ENCODE measurements at places on chromosomes 11 and 22. TPM values are rescaled to one million over a fixed set of nuclear protein-coding genes. Genes with fewer than 3 reads are reported as not detected.

GRCh38 chr11:128619540-128620308 is 32.4 kb upstream of the ETS1 start:
- no peak for DNase-seq

- DNase-seq: no peak
These were observed 1.2 kb downstream of the SVIP start for GRCh38 chr11:22828373-22828772.

DNA sequence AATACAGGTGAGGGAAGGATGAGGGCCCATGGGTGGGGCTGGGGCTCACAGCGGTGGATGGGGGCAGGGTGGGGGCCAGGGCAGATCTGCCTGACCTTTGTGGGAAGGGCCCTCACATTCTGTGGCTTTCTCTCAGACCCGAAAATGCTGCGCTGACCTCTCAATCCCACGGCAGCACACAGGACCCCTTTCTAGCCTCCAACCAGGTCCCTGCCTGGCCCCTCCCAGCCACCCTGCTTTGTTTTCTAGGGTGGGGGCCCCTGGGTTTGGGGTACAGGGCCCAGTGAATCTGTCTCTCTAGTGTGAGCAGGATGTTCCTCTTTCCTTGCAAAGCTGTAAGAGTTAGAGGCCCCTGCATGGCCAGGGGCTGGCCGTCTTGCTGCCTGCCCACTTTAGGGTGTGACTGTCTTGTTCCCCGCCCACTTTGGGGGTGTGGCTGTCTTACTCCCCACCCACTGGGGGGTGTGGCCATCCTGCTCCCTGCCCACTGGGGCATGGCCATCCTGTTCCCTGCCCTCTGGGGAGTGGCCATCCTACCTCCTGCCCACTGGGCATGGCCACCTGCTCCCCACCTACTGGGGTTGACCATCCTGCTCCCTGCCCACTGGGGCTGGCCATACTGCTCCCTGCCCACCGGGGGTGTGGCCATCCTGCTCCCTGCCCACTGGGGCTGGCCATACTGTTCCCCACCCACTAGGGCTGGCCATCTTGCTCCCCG is 11.5 kb downstream of the PARVG start:
- DNase-seq: no peak

GRCh38 chr11:74777038-74777437 is 28.4 kb downstream of the RNF169 start:
- DNase-seq: no peak

DNA sequence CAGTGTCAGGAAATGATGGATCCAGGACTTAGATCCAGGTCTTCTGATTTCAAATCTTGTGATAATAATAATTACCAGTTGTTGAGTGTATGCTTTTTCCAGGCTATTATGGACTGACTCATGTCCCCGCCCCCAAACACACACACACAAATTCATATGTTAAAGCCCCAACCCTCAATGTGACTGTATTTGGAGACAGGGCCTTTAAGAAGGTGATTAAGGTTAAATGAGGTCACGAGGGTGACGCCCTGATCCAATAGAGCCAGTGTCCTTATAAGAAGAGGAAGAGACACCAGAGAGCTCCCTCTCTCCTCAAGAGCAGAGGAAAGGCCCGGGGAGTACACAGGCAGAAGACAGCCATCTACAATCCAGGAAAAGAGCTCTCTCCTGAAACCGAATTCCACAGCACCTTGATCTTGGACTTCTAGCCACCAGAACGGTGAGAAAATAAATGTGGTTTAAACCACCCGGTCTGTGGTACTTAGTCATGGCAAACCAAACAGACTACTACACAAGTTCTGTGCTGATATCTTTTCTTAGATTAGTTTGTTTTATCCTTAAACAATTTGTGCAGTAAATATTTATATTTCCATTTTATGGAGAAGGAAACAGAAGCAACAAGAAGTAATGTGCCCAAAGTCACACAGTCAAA is 8.2 kb downstream of the TMPRSS5 start:
- DNase-seq: no peak

DNA sequence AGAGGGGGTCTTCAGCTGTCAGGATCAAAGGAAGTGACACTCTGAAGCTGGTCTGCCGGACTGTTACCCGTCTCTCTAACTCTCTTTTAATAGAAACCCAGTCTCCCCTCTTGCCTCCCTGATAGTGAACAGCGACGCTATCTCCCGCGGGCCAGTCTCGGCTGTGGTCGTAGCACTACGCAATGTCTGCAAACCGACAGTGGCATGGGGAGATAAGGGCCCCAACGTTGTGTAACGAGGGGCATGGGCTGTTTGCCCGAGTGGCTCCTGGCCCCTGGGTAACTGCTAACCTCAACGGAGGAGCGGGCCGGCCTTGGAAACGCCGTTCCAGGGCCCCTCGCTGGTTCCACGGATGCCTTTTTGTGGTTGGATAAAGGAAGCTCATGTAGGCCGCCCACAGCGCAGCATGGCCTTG is 23.3 kb downstream of the ZBTB16 start:
- no peak for DNase-seq

- DNase-seq: no peak
These were observed 9.6 kb downstream of the CDPF1 start for GRCh38 chr22:46240506-46240905.

DNA sequence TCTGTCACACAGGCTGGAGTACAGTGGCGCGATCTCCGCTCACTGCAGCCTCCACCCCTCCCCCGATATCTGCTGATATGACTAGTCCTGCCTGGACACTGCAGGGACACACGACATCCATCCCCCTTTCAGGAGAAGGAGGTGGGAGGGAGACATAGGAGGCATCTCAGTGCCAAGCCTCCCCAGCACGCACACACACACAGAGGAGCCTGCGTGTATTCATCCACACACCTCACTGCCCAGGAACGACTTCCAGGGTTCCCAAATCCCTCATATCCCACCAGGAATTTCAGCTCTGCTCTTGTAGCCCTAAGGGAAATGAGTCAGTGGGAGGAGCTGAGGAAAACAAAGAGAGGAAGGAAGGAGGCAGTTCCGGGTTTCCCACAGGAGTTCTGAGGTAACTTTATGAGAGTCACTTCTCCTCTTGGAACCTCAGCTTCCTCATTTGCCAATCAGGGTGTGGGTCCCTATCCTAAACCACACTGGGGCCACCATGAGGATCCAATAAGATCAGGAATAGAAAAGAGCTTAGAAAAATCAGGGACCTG is 37.2 kb upstream of the ACER3 start:
- peak; percentile 31 for DNase-seq

GRCh38 chr11:90134478-90135003 is at the start of gene NAALAD2:
Gene NAALAD2, plus strand, starts transcription at chr11:90134663. Its CDS starts 96 bp downstream, at chr11:90134759.
- peak; percentile 59 for DNase-seq

TST gene
- polyA plus RNA-seq: 63.6 TPM

C1QTNF5 gene
- 0.86 TPM for polyA plus RNA-seq

ARHGAP20 gene
- polyA plus RNA-seq: not detected

F2 gene
- polyA plus RNA-seq: 1,074 TPM

CD3D gene
- polyA plus RNA-seq: 7.2 TPM

Data from HepG2 (cell line).